Foreskin fibroblast (primary cell): ENCODE measurements at places on chromosomes 5 and 9.

DNA sequence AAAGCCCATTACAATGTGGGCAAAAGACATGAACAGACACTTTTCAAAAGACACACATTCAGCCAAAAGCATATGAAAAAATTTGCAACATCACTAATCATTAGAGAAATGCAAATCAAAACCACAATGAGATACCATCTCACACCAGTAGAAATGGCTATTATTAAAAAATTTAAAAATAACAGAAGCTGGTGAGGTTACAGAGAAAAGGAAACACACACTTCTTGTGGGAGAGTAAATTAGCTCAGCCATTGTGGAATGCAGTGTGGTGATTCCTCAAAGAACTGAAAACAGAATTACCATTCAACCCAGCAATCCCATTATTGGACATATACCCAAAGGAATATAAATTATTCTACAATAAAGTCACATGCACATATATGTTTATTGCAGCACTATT is 585.2 kb upstream of the TUSC1 start:
- DNase-seq, result no peak

DNA sequence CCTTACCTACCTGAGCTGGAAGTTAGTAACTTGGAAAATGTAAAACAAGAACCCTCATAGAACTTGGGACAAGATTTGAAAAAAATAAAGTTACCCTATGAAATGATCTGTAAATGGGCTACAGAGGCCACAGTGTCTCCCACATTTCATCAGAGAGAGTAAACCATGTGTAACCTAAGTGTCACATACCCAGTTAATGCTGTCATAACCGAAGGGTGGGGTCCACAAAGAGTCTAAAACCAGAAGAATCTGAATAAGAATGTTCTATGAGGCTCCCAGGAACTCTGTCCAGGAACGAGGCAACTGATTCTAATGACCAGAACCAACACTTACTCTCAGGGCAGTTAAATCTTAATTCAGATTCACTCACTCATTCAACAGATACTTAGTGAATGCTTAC is 1.0 kb upstream of the FAM13B start:
- peak; percentile 91 for DNase-seq

DNA sequence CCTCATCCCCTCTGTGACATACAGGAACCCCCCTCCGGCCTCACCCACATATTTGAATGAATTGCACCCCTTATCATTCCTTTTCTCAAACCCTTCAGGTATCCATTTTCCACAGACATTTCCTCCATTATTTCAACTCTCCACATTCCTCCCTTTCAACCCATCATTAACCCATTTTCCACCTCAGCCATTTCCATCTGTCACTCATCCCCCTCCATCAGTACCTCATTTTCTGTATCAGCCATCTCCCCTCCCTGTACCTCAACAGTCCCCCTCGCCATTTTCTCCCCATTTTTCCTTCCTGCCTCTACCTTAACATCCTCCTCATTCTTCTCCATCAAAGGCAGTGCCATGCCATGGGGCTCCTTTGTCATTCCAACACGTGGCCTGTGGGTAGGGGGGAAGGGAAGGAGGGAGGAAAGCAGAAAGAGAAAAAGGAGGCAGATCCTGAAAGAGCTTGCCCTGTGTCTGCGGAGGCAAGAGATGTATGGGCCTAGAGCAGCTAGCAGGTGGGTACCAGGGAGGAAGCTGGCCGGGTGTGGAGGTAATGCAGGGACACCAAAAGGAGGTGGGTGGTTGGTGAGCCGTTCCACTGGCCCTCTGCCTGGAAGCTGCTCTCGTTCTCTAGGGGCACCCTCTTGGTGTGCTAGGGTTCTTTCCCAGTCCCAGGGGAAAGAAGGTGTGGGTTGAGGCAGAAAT is 1.5 kb downstream of the DNAJB5 start:
- DNase-seq, result no peak

DNA sequence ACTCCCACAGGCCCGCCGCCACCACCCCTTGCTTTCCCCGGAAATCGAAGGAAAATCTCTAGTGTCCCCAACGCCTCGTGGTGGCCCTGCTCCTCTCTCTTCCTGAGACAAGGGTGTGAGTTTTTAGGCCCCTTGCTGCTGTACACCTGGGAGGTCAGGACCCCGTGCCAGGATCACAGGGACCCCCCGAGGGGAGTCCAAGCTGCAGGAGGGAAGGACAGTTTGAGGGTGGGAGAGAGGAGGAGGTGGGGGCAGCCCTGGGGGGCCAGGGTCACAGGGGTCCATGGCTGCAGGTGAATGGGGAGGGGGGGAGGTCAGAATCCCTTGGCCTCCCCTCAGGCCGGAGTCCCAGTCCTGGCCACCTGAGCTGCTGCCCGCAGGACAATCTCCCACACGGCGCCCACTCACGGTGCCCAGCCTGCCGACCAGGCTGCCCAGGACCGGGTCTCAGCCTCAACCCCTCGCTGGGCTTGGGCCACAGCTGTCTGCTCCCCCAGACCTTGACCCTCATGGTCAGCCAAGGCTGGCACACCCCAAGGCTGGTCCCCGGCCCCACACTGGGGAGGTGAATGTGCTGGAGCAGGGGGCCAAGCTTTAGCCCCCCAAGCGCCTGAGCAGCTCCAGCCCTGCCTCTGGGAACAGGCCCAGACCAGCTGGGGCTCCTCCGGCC is 19.9 kb downstream of the TPPP start:
- DNase-seq, result no peak

DNA sequence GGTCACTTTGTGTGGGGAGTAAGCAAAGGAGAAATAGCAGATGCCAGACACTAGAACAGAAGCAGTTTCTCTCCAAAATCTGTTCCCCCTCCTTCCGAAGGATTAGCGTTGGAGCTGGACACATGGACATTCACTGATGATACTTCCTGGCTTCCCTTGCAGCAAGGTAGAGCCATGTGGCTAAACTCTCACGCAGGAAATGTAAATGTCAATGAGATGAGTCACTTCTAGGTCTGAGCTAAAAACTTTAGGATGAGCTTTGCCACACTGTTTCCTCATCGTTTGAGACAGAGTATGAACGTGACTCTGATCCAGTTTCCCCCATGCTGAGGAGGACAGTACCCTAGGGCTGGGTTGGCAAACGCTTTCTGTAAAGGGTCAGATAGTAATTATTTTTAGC is 5.1 kb downstream of the BHMT2 start:
- no peak for DNase-seq

GRCh38 chr5:32051796-32052195 is 122.3 kb downstream of the GOLPH3 start:
- DNase-seq, result no peak

GRCh38 chr5:1227667-1228066 is 2.5 kb downstream of the SLC6A18 start:
- peak; percentile 48 for DNase-seq

GRCh38 chr9:93128715-93129224 is 5.3 kb downstream of the NINJ1 start:
- DNase-seq, result no peak

GRCh38 chr9:99678566-99678965 is 143.1 kb upstream of the NR4A3 start:
- DNase-seq, result no peak
